NCI-H446 (cell line): ENCODE measurements at places on chromosomes 16 and 17.

- no peak for DNase-seq
Measured at GRCh38 chr17:48724251-48725003, 1.4 kb downstream of the PRAC2 start.

DNA sequence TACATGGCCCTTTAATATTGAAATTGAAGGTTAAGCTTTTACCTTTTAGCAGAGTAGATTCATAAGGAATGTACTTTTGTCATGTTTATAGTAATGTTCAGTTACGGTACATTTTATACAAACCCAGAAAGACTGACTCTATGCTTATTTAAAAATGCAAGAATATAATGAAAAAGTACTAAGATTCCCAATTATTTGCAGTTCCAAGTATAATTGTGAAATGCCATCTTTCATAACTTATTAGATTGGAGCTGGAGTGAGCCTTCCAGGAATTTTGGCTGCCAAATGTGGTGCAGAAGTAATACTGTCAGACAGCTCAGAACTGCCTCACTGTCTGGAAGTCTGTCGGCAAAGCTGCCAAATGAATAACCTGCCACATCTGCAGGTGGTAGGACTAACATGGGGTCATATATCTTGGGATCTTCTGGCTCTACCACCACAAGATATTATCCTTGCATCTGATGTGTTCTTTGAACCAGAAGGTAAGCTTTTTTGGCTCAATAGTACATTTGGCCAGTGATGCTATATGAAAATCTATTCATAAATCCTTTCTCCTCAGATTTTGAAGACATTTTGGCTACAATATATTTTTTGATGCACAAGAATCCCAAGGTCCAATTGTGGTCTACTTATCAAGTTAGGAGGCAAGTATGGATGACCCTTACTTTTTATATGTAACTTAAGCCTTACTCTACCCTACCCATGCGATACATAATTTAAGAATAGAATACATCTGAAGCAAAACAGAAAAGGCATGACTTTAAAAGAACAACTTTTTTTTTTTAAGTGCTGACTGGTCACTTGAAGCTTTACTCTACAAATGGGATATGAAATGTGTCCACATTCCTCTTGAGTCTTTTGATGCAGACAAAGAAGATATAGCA lies 4.2 kb downstream of the SRSF2 start:
- DNase-seq = no peak

- no peak for DNase-seq
Measured at GRCh38 chr16:52948946-52949345, 103.8 kb downstream of the CHD9NB start.

DNA sequence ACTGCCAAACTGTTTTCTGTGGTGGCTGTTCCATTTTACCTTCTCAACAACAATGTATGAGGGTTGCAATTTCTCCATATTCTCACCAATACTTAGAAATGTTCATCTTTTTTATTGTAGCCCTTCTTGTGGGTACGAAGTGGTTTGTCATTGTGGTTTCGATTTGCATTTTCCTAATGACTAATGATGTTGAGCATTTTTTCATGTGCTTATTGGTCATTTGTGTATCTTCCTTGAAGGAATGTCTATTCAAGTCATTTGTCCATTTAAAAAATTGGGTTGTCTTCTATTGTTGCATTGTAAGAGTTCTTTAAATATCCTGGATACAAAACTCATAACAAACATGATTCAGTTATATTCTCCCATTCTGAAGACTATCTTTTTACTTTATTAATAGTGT lies 47.5 kb upstream of the CCL2 start:
- DNase-seq = no peak

DNA sequence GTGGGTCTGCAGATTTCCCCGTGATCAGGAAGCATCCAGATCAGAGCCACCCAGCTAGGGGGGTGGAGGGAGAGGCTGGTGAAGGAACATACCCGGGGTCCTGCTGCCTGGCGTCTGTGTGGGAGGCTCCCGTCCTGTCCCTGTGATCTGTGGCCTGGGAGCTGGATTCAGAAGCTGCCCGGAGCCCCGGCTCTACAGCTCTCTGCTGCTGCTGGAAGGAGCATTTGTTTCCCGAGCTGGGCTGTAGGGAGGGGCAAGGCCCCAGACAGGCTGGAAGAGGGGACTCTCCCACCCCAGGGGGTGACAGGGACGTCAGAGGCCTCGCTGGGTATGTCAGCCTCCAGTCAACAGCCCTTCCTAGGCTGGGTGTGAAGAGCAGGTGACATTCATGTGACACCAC lies 10.2 kb downstream of the SOX8 start:
- DNase-seq = no peak

GRCh38 chr16:28181515-28181914 lies 30.2 kb downstream of the XPO6 start:
- peak; percentile 41 for DNase-seq

DNA sequence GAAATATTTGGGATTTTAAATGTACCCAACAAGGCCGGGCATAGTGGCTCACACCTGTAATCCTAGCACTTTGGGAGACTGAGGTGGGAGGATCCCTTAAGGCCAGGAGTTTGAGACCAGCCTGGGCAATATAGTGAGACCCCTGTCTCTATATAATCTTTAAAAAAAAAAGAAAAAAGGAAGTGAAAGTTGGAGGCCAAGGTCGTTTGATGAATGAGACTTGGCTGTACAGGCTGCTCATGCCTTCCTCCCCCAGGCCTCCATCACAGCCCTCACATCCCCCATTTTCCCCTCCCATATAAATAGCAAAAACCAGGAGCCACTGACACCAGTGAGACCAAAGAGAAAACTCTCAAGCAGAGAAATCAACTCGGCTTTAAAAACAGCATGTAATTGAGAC lies 3.3 kb upstream of the CA7 start:
- DNase-seq = no peak

GRCh38 chr17:73760439-73760758 lies 116.2 kb upstream of the SDK2 start:
- no peak for DNase-seq

DNA sequence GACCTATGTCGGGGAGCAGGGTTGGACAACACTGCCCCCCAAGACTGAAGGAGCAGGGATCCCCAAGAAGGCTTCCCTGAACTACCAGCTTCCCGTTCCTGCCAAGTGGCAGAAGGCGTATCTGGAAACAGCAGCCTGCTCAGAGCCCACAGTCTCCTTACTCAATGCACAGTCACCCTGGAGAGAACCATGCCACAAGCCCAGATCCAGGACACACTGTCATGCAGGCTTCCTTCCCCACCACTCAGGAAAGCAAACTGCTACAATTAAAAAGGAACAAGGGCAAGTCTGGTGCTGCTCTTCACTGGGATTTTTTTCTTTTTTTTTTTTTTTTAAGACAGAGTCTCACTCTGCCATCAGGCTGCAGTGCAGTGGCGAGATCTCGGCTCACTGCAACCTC lies 8.2 kb downstream of the WDR45B start:
- no peak for DNase-seq

DNA sequence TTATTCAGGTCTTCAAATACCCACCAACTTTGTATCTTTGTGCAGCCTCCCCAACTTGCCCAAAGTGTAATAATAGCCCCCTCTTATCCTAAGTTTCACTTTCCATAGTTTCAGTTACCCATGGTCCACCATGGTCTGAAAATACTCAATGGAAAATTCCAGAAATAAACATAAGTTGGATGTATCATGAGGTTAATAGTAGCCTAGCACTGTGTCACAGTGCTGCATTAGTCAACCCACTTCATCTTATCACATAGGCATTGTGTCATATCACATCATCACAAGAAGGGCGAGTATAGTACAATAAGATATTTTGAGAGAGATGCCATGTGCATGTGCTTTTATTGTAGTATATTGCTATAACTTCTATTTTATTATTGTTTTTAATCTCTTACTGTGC lies 21.9 kb downstream of the OMG start:
- DNase-seq = no peak

GRCh38 chr17:13346996-13347762 lies 254.6 kb downstream of the HS3ST3A1 start:
- DNase-seq = no peak

DNA sequence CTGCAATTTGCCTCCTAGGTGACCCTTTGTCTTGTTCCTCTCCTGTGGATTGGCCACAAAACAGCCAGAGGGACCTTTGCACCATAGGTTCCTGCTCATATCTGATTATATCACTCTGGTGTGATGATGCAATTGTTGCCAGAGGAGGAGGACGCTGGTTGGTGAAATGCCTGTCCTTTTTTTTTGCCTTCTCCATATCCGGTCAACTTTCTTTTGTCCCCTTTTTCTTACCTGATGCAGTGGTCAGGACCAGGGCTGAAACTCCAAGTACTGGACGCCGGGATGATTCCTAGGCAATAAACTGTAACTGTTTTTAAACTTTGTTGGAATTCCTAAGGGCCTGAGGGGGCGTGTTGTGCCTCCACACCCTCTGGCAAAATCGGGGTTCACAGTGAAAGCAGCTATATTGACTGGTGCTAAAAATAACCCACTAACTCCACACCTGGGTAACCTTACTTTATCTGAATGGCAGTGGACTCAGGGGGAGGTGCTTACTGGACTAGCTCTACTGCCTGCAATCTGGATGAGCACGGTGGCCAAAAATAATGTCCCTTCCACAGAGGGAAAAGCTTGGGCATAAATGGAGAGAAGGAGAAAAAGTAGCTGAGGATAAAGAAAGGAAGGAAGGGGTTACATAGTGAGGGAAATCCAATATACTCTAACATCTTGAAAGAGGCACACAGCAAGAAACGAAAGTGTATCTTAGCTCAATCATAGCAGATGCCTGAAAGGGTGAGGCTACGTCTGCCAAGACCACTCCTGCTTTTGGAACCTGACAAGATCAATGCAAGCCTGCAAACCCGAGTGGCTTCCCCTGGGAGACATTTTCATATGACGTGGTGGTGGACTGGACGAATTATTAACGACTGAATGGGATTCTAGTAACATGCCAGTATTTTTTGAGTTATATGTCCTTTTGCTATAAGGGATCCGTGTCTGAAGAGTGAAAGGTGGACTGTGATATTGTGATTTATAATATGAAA lies 28.4 kb upstream of the ZNF423 start:
- peak; percentile 40 for DNase-seq

DNA sequence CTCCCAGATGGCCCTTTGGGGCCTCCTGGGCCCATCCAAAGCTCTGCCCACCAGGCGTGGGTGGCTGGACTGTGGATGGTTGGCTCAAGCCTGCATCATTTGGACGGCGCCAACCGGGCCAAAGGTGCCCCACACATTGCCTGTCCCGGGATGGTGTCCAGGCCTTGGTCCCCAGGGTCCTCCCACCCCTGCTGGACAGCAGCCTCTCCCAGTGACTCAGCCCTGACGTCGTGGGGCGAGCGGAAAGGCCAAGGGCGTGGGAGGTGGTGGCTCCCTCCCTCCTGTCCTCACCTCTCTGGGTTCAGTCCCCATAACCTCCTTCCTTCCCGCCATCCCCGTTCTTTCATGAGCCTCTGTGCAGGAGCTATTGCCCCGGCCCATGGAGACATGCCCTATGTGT lies 42.1 kb upstream of the DLX4 start:
- DNase-seq = no peak

- no peak for DNase-seq
Measured at GRCh38 chr17:83126275-83126811, 46.9 kb downstream of the METRNL start.

- DNase-seq = no peak
Measured at GRCh38 chr16:63135069-63135468, 1098.8 kb upstream of the CDH8 start.

- no peak for DNase-seq
Measured at GRCh38 chr17:17561408-17562145, 29.9 kb downstream of the PEMT start.

DNA sequence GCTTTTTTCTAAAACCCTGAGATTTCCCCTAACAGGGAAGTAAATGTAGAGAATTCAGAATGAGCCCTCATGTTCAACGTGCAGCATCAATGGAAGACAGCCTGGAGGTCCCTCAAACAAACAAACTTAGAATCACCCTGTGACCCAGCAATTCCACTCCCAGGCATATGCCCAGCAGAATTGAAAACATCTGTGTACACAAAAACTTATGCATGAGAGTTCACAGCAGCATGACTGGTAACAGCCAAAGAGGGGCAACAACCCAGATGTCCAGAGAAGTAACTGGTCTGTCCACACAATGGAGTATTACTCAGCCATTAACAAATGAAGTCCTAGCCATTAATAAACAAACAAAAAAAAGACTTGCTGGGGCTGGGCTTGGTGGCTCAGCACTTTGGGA lies 252.7 kb downstream of the PARN start:
- no peak for DNase-seq

DNA sequence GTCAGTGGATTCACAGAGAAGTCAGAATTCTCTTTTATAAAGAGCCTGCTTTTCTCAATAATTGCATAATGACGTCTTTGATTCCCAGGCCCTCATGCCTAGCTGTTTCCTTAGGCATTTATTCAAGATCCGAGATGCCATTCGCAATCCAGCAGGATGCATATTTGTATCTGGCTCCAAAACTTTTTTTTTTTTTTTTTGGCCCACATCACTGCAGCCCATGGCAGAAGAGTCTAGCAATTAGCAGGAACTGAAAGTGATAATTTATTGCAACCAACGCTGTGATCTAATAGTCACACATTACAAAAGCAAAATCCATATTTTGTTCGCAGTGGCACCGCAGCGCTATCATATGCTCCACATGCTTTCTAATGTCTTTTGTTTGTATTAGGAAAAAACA lies 503.4 kb downstream of the MAF start:
- no peak for DNase-seq

GRCh38 chr17:79970576-79971068 lies 65.0 kb downstream of the TBC1D16 start:
- no peak for DNase-seq
